ENCODE measurements at places on chromosomes 5 and 9. TPM values are rescaled to one million over a fixed set of nuclear protein-coding genes. Genes with fewer than 3 reads are reported as not detected.

GRCh38 chr5:32475334-32476097, 31.0 kb upstream of the ZFR start:
- DNase-seq: peak; percentile 3
- H3K27me3 ChIP-seq: no peaks in the 10 kb centered on the region
- H3K4me1 ChIP-seq: no peaks in the 10 kb centered on the region
- no peaks in the 10 kb centered on the region for H3K36me3 ChIP-seq
- H3K4me3 ChIP-seq: no peak overlapping the region

IFNA2 gene
- not detected for total RNA-seq

GRCh38 chr5:172931001-172931536, 28.2 kb upstream of the RPL26L1 start:
- H3K4me3 ChIP-seq: no peak overlapping the region
- peak overlapping the region; percentile 95 for H3K27ac ChIP-seq
- peaks cover 33% of the 10 kb centered on the region for H3K4me1 ChIP-seq
- no peaks in the 10 kb centered on the region for H3K27me3 ChIP-seq
- DNase-seq: peak; percentile 96
- peaks cover 32% of the 10 kb centered on the region for H3K36me3 ChIP-seq

FBP2 gene
- total RNA-seq: not detected

Data from osteoblast (primary cell).